Cardiac fibroblast (primary cell): ENCODE measurements at places on chromosomes 11 and 22.

DNA sequence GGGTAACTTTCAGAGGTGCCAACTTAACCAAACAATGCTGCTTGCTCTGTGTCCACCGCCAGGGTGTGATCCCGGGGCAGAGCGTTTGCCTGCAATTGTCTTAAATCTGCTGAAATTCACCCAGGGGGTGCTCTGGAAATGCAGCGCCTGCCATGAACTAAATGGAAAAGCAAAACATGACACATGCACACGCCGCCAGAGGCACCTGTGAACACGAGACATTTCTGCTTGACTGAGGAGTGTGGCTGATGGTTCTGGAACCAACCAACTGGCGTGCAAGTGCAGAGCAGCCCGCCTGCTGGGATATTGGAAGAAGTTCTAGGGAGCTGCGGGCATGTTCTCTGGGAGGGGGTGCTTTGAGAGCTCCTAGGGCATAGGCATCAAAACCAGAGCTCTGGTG is 30.4 kb downstream of the DSCAML1 start:
- DNase-seq = no peak

DNA sequence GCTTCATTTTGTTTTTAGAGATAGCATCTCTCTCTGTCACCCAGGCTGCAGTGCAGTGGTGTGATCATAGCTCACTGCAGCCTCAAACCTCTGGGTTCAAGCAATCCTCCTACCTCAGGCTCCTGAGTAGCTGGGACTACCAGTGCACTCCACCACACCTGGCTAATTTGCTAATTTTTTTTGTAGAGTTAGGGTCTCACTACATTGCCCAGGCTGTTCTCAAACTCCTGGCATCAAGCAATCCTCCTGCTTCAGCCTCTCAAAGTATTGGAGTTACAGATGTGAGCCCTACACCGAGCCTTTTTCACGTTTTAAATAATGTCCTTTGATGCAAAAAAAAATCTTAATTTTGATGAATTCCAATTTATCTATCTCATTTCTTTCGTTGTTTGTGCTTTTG is 75.4 kb upstream of the LINC01488 start:
- DNase-seq = no peak

GRCh38 chr22:46259374-46259773 is 3.8 kb downstream of the PKDREJ start:
- no peak for DNase-seq

DNA sequence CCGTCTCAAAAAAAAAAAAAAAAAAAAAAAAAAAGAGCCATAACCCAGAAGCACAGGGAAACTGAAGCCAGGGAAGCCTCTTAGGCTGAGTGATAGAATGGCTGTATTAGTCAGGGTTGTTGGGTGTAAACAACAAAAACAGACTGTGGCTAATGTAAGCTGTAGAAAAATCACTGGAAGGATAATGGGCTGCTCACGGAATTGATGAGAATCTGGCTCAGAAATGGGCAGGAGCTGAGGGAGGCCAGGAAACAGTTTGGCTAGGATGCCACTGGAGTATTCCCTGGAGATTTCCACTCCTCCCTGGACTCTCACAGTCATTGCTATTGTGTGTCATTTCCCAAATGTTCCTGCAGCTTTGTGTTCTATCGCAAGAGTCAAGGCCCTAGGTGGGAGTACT is 22.4 kb downstream of the SLC22A6 start:
- no peak for DNase-seq

DNA sequence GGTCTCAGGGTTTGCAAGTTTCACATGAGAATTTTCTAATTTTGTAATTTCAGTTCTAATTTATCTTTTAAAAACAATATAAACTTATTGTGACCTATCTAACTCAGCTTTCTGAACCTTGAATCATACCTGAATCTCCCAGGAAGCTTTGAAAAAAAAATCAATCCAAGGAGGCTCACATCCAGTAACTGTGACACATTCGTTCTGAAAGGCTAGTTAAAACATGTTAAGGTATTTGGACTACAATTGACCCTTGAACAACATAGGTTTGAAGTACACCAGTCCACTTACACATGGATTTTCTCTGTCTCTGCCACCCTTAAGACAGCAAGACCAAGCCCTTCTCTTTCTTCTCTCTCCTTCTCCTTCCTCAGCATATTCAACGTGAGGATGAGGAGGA is 40.0 kb downstream of the DDI1 start:
- no peak for DNase-seq

GRCh38 chr11:1622086-1622485 is at the start of gene KRTAP5-4:
Gene KRTAP5-4 (minus strand): TSS chr11:1622138. CDS start chr11:1622093, 45 bp downstream.
- no peak for DNase-seq

DNA sequence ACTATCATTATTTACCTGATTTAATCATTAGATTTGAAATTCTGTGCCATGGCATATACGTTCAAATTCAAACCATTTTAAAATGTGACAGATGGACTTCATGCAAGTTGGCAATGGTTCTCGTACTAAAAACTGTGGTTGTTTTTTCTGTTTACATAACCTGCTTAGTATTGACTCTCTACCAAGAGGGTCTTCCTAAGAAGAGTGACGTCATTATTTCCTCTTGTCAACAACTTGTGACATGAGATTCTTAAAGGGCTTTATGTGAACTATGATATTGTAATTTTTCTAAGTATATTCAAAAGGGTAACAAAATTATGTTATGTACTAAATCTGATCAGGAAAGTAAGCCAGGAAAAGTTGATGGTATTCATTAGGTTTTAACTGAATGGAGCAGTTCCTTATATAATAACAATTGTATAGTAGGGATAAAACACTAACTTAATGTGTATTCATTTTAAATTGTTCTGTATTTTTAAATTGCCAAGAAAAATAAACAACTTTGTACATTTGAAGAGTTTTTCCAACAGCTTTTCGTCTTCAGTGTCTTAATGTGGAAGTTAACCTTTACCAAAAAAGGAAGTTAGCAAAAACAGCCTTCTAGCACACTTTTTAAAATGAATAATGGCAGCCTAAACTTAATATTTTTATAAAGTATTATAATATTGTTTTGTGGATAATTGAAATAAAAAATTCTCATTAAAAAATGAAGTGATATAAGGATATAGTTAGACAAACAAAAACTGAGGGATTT is 87.0 kb downstream of the GRK3 start:
- DNase-seq = no peak

GRCh38 chr11:85118151-85118550 is 509.0 kb downstream of the DLG2 start:
- peak; percentile 14 for DNase-seq

DNA sequence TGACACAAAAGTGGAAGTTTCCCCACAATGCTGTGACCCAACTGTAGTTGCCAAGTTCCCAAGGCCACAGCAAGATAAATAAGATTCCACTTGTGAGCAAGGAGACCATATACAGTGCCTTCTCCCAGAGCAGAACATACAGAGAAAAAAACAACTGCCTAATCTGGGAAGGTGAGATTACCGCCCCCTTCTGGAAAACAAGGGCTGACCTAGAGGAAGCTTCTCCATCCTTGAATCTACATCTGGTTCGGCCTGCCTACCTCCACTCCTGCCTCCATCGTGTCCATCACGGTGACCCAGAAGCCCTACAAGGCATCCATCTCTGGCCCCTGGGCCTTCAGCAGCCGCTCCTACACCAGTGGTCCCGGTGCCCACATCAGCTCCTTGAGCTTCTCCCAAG is 6.1 kb upstream of the RNASEH2C start:
- no peak for DNase-seq

DNA sequence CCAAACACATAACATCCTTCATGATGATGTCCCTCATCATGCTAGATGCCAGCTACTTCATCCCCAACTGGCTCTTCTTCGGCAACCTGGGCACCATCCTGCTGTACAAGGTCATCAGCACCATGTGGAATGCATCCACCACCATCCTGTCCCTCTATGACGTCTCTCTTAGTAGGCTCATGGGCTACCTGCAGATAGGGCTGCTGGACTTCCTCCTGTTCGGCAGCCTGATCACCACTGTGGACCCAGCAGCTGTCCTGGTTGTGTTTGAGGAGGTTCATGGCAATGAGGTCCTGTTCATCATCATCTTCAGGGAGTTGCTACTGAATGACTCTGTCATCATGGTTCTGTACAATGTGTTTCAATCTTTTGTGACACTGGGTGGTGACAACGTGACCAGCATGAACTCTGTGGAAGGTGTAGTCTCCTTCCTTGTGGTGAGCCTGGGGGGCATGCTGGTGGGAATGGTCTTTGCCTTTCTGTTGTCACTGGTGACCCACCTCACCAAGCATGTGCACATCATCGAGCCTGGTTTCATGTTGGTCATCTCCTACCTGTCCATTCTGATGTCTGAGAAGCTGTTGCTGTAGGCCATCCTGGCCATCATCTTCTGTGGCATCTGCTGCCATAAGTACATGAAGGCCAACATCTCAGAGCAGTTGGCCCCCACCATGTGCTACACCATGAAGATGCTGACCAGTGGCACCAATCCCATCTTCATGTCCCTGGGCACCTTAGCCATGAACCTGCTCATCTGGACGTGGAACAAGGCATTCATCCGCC is 120.7 kb upstream of the SERPIND1 start:
- no peak for DNase-seq

GRCh38 chr11:79570104-79570503 is 129.3 kb upstream of the TENM4 start:
- no peak for DNase-seq
